ENCODE measurements at places on chromosomes 1 and 21.

DNA sequence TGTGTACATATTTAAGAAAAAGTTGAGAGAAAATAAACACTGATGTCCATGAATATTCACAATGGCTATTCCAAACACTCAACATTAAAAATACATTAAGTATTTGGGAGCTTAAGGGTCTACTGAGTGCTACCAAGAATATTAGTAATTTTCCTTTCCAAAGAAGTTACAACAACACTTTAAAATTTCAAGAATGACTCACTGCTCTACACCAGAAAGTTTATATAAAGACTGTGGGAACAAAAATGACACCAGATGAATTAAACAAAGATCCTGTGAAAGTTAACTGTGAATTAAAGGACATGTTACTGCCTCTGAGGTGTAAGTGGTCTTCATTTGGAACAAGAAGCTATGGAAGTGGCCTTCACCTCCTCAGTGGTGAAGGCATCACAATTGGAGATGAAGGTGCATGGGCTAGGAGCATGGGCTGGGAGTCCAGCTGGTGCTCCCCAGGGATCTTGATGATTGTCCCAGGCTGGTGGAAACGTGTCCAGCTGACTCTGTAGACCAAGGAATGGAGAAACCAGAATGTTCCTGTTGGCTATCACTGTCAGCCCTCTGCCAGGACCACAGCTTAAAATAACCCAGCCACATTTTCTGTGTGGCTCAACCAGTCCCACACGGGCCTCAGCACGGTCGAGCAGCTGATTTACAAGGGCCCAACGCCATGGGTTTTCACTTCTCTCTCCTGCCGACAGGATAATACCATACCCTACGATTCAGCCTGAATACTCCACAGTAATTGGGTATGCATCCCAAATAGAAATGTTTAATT is 28.8 kb downstream of the TAF5L start:
- DNase-seq: no peak

DNA sequence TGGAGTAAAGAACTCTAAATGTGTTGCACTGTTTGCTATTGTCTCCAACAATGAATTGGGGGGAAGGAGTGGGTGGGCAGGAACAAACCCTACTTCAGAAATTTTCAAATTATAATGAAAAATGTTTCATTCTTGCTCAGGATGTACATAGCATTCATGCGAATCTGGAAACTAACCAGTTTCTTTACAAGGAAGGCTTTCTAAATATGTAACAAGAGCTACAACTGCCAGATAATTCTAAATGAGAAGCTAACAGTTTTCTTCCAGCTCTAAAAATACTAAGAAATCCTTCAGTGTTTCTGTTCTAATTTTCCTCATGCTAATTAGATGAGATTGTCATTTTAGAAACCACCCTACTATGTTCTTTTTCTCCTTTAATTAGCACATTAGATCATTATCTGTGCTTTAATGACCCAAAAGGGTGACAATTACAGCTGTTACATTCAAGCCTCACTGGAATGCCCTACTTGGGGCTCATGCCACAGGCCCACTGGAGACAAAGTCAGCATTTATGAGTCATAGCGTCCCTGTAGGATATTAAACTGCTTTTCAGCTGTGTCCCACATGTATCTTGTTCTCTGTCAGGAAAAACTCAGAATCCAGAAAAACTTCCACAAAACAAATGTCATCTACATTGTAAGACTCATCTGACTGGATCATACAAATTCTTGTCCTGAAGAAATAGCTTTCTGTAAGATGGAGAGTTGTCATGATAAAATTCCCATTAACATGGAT is 804.6 kb upstream of the CXADR start:
- DNase-seq: no peak

GRCh38 chr1:76554283-76554682 is 313.0 kb upstream of the ST6GALNAC5 start:
- DNase-seq: no peak

- no peak for DNase-seq
These were observed 23.1 kb downstream of the CRYZL1 start for GRCh38 chr21:33618407-33618806.

GRCh38 chr1:196531737-196532524 is 76.3 kb downstream of the KCNT2 start:
- no peak for DNase-seq

DNA sequence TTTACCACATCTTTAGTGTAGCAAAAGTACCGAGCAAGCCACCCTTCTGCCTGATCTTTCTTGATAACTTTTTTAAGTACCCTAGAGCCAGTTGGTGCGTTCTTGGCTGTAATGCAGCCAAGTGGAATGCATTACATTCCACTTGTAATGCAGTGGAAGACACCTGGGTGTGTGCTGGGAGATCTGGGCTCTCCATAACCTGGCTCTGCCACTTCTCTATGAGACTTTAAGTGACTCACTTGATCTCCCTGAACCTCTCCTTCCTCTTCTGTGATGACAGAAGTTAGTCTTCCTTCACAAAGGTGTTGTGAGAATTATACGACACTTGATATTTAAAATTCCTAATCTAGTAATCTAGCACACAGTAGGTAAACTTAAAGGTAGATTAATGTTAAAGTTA is 35.3 kb upstream of the NFIA start:
- no peak for DNase-seq

- no peak for DNase-seq
These were observed 148.5 kb downstream of the LMX1A start for GRCh38 chr1:165207853-165208515.

DNA sequence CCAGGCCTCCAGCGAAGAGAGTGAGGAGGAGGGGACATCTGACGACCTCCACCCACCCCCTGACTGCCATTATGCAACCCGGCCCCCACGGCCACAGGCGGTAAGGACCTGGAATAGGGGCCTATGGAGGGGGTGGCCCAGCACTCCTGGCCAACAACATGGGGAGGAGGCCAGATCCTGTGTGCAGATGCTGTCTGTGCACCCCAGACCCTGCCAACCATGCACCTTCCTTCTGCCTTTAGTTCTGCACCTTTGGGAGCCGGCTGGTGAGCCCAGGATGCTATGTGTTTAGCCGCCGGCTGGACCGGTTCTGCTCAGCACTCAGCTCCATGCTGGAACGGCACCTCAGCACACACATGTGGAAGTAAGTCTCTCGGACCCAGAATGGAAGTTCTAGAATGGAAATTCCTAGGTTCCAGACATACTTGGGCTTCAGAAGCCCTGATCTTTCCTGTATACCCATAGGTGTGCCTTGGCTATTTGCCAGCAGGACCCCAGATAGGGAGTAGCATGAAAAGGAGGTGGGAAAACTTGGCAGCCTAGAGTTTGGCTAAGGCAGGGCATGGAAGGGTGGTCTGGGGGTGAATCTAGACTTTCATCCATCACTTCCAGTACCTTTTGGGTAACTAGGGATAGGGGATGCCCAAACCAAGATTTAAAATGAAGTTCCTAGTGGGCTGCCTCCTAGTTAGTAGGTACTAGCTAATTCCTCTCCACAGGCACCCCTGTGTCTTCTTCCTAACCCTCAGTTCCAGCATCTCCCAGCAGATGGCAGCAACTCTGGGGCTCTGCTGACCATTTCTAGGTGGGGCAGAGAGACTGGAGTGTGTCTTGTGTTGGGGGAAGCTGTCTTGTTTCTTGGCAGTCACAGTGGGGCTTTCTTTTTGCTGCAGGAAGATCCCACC is 3.6 kb upstream of the CYB561D1 start:
- DNase-seq: peak; percentile 50

DNA sequence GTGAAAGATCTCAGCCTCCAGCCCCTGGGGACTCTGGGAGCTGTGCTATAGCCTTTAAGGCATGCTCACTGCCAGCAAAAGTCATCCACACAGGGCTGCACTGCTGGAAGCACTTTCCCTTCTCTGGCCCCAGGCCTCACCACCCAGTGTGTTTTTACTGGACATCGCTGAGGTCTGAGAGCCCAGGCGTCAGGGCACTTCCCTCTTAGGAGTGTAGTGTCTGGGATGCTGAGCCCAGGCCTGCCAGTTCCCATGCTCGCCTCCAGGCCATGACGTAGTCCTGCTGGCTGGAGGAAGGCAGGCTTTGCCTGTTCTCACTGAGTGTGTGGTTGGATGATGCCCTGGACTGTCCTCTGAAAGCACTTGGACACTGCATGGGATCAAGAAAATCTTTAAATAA is 101.2 kb downstream of the GDAP2 start:
- DNase-seq: no peak

DNA sequence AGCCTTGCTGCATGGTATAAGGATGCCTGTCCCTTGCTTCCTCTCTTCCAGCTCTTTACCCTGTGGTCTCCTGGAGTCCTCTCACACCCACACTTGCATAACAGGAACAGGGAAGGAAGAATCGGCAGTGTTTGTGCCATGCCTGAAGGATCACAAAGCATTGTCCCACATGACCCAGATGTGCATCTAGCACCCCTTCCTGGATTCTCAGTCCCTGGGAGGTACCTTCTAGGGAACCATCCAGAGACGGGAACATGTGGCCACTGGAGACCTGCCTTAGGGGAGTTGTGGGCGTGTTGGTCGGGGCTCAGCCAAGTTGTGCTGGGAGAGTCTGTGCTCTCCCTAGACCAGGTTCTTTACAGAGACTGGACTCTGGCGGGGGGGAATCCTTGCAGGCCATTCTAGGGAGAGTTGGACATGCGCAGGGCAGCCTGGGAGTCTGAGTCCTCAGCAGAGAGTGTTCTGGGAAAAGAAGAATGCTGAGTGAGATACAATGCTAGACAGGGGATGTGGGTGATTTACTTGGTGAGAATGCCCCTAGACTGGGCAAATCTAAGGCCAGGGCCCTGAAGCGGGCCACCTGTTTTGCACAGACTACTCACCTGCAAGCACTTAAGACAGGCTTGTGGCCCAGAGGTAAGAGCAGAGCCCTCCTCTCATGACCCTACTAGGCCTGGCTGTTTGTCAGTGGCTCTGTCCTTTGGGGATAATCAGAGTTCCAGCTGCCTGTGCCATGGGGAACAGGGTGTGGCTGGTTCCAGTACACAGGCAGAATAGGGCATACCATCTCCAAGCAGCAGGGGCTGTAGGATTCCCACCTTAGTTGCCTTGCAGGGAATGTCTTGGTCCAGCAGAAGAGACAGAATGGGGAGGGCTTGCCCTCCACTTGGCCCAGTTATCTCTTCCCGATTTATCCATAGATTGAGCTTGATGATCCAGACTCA is 89.8 kb downstream of the MAN1C1 start:
- DNase-seq: no peak

DNA sequence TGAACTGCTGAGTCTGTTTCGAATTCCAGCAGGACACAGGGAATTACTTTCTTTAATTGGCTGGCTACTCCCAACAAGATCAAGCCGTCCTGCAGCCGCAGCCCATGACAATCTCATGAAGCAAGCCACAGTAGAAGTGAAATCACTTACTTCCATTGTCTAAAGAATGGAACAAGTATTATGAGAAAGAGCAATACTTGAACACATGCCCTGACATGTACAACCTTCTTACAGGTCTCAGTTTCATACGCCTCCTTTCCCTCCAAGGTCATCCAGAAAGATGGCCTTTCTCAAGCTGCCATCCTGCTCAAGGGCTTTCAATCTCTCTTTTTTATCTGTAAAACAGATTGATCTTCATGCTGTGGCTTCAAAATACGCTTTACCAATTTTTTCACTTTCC is 85.1 kb downstream of the PCSK9 start:
- DNase-seq: no peak

All from stimulated activated CD8-positive, alpha-beta memory T cell treated with anti-CD3 and anti-CD28 coated beads, Interleukin-4, amount 100 ng/mL, for 1 hour (primary cell).